ENCODE measurements at places on chromosomes 7 and 10.

DNA sequence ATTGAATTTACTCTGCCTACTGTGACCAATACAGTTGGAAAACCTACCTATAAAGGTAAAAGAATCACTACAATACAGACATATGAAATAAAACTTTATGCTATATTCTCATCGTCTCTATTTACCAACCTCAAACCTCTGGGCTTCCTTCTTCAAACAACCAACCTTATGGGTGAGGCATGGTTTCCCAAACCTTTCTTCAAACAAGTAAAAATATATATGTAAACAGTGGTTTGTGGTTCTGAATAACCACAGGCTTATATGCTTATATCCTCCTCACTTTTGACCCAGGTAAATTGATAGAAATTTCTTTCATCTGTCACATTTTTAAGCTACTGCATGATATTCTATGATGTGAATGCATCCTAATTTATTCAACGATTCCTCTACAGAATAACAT lies 103.6 kb downstream of the ITGB1 start:
- DNase-seq = no peak

- peak; percentile 26 for DNase-seq
Measured at GRCh38 chr7:151381348-151382078, 28.3 kb downstream of the WDR86 start.

- no peak for DNase-seq
Measured at GRCh38 chr7:20542594-20542993, 72.9 kb upstream of the ABCB5 start.

GRCh38 chr7:11881680-11882079 lies 49.7 kb upstream of the THSD7A start:
- DNase-seq = no peak

DNA sequence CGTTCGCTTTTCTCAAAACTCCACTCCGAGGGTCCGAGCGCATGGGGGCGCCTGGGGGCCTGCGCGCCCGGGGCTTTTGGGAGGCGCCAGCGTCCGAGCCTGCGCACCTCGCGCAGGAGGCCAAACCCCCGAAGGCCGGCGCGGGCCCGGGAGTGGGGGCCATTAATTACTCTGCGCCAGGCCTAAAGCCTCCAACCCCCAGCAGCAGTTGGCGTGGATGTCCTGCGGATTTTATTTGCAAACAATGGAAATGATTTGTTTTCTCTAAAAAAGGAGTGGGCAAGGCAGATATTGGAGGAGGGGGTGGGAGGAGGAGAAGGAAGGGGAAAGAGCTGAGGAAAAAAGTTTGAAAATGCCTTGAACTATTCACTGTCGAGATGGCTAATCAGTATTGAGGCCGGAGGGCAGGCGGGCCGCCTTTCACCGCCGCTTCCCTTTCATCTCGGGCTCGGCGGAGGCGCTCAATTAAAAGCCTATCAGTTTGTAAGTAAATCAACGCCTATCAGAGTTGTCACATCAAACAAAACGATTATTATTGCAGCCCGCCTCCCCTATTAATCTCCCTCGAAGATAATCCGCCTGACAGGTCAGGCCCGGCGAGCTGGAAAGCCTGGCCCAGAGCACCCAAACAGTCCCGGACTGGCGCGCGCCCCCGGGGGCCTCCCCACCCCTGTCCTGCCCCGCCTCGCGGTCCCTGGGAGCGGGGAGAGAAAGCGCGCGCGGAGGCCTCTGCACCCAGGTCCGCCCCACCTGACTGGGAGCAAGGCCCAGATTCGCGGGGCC lies 3.4 kb upstream of the ZNF503 start:
- DNase-seq = no peak

DNA sequence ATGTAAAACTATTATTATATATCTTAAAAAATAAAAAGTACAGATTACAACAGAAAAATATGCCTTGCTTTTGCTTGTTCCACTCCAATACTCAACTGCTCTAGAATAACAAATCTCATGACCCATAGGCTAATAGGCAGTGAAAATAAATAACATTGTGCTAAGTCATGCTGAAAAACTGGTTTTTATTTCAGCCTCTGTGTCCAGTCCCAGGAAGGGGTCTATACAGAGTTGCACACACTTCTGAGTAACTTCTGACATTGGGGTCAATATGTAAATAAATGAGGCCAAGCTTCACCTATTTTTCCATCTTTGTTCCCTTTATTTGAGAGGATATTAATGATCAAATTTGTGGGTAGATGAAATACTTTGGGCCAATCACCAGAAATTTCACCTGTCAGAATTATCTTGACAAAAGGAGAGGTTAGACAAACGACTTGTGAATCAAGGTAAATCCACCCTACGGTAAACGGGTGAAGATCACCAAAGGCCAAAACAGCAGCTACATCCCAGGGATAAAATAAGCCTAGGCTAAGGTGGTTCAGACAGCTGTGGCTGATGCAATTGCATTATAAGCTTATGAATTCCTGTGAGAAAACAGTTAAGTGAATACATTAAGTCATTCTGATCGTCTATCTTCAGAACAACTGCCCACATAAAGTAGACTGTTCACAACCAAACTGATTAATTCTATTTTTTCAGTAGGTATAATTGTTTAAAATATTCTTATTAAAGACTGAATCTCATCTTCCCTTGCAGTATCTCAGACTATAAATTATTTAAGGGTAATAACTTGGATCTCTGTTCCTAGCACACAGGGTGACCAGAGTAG lies 87.5 kb downstream of the UBE2H start:
- DNase-seq = no peak

DNA sequence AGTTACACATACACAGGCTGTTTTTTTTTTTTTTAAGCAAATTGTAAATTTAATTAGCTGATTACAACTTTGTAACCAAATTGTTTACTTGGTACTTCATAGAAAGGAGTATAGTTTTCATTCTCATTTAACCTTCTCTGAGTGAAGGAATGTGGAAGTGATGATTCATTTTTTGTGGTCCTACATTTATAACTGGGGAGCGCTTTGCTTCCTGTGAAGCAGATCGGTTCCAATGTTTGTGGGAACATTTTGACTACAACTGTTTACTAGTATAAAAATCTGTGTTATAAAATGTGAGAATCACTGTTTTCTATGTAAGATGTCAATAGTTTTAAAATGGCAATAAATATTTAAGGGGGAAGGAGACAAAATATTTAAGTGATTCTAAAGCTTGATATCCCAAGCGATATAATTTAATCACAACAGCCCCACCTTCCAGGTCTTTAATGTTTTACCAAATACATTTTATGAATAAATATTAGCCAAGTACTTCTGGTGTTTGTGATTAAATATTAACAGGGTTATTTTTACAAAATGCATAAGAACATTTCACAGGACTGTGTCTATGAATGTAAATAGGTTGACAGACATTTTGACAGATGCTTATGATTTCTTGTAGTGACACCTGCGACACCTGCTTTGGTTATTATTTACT lies 57.1 kb downstream of the NXPH1 start:
- DNase-seq = no peak

- DNase-seq = no peak
Measured at GRCh38 chr7:158649279-158649678, 55.3 kb downstream of the NCAPG2 start.

GRCh38 chr7:157580324-157580723 lies 243.5 kb downstream of the DNAJB6 start:
- DNase-seq = no peak

DNA sequence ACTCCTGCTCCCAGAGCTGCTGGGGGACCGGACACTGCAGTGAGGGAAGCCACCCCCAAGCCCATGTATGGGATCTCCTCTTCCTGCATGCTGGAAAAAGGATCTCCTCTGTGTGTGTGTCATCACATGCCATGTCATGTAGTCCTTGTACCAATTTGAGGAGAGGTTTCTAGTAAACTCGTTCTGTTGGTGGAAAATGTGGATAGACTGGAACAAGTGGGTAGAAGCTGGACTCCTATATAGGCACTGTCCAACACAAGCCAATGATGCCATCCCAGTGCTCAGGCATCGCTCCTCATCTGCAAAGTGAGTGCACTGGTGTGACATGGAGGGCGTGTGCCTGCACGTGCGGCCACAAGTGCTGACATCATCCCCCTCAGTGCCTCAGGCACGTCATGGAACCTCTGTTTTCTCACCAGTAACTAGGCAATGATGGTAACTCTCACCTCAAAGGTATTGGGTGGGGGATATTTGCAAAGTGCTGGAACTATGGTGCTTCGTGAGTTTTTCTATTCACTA lies 19.3 kb downstream of the MYO1G start:
- DNase-seq = peak; percentile 39

DNA sequence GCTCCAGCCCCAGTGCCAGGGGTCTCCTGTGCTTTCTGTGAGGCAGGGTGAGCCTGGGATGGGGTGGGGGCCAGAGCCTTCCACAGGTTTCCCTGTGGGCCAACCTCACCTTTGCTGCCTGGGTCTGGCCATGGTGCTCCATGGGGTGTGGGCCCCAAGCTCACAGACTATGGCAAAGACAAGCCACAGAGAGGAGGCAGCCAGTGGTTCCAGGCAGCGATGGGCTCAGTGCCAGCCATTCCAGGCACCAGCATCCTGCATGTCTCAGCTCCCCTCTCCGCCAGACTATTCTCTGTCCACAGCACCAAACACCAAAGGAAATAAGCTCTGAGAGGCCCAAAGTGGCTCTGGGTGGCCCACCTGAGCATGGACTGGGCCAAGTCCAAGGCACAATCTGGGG lies 133.5 kb downstream of the PTPN20 start:
- no peak for DNase-seq

- no peak for DNase-seq
Measured at GRCh38 chr10:100045592-100045991, 35.8 kb upstream of the DNMBP start.

- DNase-seq = no peak
Measured at GRCh38 chr10:14625192-14625631, 149.5 kb downstream of the FAM107B start.

DNA sequence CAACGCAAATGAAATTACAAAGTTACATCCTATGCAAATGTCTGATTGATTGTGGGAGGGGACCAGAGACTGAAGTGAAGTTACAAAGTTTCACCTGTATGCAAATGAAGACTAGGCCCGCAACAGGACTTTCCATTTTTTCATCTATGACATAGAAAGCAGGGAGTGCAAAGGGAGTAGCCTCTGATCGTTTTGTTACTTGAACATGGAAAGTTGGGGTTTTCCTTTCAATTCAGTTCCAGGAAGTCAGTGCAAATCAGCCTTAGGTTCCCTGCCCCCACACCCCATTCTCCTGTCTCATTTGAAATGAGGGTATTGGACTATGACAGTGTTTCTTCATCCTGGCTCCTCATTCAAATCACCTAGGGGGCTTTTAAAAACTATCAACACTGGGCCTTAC lies 96.9 kb upstream of the HABP2 start:
- DNase-seq = no peak

- DNase-seq = no peak
Measured at GRCh38 chr7:100753750-100754149, 20.4 kb downstream of the ZAN start.

- DNase-seq = no peak
Measured at GRCh38 chr7:118657391-118658005, 433.0 kb downstream of the ANKRD7 start.

GRCh38 chr10:97028126-97028831 lies 157.5 kb downstream of the SLIT1 start:
- no peak for DNase-seq

DNA sequence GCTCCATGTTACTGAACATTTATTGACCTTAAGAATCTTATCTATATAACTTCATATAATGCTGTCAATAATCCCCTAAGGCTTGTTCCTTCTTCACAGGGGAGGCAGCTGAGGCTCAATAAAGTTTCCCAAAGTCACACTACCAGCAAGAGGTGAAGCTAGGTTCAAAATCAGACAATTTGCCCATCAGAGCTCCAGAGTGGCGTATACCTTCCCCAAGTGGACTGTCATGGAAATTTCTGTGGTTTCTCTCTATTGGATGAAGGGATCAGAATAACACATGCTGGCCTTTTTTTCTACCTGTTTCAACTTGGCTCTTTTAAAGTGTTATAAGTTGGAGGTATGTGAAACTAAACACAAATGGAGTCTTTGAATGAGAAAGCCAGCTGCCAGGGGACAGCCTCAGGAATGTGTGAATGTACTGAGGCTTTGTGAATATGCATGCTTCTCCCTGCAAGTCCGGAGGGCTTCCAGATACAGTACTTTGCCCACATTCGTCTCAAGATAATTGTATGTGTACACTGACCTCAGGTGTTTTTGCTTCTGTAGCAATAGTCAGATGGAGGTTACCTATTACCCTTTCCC lies 656.3 kb upstream of the CELF2 start:
- DNase-seq = no peak

DNA sequence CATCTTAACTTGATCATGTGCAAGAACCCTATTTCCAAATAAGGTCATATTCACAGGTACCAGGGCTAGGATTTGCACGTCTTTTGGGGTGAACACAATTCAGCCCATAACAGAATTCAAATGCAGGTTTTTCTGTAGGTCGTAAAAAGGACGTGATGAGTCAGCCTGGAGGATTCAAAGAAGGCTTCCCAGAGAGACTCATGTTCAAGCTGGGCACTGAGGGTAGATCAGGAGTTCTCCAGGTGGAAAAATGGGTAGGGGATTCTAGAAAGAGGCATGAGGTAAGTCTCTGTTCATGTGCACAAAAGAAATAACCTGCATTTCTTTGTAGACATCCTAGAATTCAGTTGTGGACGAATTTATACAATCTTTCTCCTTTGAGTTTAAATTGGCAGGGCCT lies 160.4 kb downstream of the RPS24 start:
- DNase-seq = no peak

GRCh38 chr7:99762680-99763327 lies 21.2 kb downstream of the CYP3A4 start:
- no peak for DNase-seq

- no peak for DNase-seq
Measured at GRCh38 chr10:31025142-31025541, 6.5 kb downstream of the ZNF438 start.

DNA sequence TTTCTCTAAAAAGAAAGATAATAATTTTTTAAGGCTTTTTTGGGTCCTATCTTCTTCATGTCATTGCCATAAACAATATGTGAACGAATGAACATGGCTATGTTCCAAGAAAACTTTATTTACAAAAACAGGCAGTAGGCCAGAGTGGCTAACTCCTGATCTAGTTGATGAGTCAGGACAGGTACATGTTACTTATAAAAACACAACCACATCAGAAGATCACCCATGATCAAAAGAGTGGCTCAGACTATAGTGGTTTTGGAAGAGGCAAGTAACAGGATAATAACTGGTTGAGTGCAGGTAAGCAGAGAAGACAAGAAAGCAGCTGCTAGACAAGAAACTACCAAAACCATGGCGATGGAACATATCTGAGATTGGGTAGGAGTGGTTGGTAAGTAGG lies 468.7 kb downstream of the KCNMA1 start:
- DNase-seq = no peak

DNA sequence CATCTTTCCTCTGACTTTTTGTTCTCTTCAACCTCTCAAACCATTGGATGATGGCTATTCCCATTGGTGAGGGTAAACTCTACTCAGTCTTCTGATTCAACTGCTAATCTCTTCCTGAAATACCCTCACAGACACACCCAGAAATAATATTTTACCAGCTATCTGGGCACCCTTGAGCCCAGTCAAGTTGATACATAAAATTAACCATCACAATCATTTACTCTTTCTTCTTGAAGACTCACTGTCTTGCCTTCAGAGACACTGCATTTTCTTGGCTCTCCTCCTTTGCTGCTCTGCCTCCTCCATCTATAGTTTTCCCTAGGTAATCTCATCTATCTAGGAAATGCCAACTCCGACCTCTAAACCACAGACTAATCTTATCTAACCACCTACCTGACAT lies 12.6 kb upstream of the PRRT4 start:
- DNase-seq = no peak

Data from stimulated activated naive CD4-positive, alpha-beta T cell treated with Interleukin-2 at 50 U/mL for 16 hours (primary cell).